ENCODE measurements at places on chromosomes 2 and 18. TPM values are rescaled to one million over a fixed set of nuclear protein-coding genes. Genes with fewer than 3 reads are reported as not detected.
A peak's percentile ranks its signal among the peaks of the same experiment; 100 is the strongest.

GRCh38 chr18:54396760-54397159, 39.1 kb downstream of the C18orf54 start:
- no peaks in the 10 kb centered on the region for H3K36me3 ChIP-seq
- H3K27me3 ChIP-seq = no peaks in the 10 kb centered on the region
- no peak overlapping the region for H3K27ac ChIP-seq
- peaks cover 4% of the 10 kb centered on the region for H3K4me1 ChIP-seq
- DNase-seq = no peak
- no peak overlapping the region for H3K4me3 ChIP-seq

DNA sequence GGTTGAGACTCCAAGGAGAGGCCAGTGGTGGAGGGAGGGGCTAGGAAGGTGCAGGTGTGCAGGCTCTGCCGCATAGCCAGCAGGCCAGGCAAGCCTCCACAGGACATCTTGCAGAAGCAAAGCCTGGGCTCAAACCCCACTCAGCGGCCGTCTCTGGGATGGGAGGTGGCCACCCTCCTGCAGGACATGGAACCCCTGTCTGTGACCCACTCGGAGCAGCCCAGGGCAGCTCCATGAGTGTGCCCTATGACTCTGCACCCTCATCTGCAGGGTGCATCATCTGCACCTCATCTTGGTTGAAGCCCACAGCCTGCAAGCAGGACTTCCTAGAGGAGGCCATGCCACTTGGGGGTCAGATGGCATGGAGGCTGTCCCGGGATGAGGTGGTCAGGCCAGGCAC, 46.3 kb downstream of the GPC1 start:
- H3K36me3 ChIP-seq = no peaks in the 10 kb centered on the region
- no peaks in the 10 kb centered on the region for H3K27me3 ChIP-seq
- no peak overlapping the region for H3K27ac ChIP-seq

GRCh38 chr2:9107168-9108025, 99.2 kb upstream of the ASAP2 start:
- DNase-seq = no peak
- H3K4me3 ChIP-seq = no peak overlapping the region
- H3K27ac ChIP-seq = no peak overlapping the region

DNA sequence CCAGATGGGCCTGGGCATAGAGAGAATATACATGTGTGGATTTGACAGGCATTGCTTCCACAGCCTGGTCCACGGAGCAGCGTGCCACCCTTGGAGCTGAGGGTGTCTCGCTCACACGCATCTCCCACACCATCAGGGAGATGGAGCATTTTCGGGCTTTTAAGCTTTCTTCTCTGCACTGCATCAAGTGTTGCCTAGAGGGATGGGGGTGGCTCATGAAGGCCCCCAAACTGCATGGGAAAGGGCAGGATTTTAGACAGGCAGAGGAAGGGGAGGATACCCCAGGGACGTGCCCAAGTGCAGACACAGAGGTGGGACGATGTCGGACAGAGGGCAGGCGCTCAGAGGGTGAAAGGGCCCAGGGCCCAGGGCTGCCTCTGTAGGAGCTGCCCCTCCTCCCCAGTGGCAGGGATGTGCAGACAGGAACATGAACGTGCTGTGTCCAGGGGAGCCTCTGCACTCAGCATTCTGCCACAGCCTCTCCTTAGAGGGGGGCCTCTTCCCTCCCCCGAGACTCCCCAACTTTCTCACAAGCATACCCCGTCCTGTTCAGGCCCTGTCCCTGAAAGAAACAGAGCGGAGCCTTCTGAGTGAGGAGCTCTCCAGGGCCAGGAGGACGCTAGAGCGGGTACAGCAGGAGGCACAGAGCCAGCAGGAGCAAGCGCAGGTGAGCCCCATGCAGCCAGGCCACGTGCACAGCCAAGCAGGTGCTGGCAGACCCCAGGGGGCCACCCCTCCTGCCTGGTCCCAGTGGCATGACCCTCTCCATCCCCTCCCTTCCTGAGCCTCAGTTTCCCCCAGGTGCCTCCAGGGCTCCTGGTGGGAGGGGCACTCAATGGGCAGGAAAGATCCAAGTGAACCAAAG, 42.9 kb upstream of the SNED1 start:
- peaks cover 10% of the 10 kb centered on the region for H3K27me3 ChIP-seq
- no peak overlapping the region for H3K27ac ChIP-seq

DNA sequence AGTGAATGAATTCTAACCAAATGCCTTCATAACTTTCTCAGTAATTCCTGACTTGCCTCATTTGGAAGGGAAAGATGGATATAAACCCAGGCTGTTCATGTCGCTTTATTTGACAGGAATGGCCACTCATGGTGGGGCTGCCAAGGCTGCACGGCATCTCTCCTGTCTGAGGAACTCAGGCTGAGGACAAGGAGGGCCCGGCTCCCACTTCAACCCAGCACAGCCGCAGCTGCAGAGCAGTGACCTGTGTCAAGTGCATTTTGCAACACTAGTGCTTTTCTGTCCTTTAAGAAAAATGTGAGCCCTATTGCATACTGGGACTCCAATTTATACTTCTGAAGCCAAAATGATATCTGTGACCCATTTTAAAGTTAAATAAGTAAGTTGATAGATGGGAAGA, 45.8 kb upstream of the GALR1 start:
- H3K36me3 ChIP-seq = no peaks in the 10 kb centered on the region
- no peak overlapping the region for H3K27ac ChIP-seq
- no peak for DNase-seq
- peaks cover 23% of the 10 kb centered on the region for H3K4me1 ChIP-seq
- H3K4me3 ChIP-seq = no peak overlapping the region
- H3K27me3 ChIP-seq = no peaks in the 10 kb centered on the region

DNA sequence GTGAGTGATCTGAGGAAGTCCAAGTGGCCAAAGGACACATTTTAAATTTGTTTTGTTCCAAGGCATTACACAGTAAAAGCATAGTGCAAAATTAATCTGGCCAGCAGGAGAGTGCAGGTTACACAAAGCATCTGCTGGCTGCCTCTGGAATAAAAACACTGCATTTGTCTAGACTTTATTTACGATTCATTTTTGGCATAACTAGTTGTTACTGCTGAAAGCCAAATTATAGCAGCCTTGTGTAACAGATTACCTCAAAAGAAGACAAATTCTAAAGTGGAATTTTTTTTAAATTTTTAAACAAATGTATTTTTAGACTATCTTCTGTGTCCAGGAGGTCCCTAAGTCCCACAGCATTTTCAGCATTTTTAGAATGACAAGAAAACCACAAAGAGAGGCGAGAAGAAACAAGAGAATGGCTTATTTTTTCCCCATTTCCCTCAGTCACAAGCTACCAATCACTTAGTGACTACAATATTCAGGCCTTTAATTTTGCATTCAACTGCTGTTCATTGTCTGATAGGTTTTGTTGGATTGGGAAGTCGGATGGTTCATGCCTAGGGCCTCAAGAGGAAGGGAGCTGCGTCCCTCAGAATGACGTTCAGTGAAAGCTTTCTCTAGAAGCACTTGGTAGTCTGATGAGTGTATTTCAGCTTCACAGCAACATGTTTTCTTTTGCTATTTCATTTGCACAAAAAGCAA, 46.0 kb downstream of the TMEFF2 start:
- H3K4me1 ChIP-seq = no peaks in the 10 kb centered on the region
- no peaks in the 10 kb centered on the region for H3K27me3 ChIP-seq
- no peak overlapping the region for H3K4me3 ChIP-seq
- H3K27ac ChIP-seq = no peak overlapping the region

DNA sequence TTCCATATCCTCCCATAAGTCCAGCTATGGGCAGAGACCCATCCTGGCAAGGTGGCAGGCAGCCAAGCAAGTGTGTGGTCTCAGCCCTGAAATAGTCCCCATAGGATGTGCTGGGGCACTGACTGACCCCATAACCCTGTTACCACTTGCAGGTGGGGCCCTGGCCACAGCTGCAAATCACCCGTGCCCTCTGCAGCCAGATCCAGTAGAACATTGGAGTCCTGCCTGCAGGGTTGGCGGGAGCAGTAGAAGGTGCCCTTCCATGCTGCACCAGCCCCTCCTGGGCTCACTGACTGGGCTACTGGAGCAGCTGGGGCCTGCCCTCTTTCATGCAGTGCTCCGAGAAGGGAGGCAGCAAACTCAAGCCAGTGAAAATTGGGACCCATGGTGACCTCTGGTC, 112.6 kb upstream of the MCFD2 start:
- no peaks in the 10 kb centered on the region for H3K27me3 ChIP-seq
- no peaks in the 10 kb centered on the region for H3K36me3 ChIP-seq
- H3K27ac ChIP-seq = no peak overlapping the region
- peaks cover 29% of the 10 kb centered on the region for H3K4me1 ChIP-seq
- no peak for DNase-seq

- no peaks in the 10 kb centered on the region for H3K36me3 ChIP-seq
- H3K27ac ChIP-seq = no peak overlapping the region
- H3K27me3 ChIP-seq = peaks cover 8% of the 10 kb centered on the region
- H3K4me1 ChIP-seq = peaks cover 5% of the 10 kb centered on the region
- no peak for DNase-seq
- H3K4me3 ChIP-seq = no peak overlapping the region
These were observed 42.4 kb downstream of the LRRFIP1 start for GRCh38 chr2:237669628-237670392.

GRCh38 chr2:178863856-178864620, 56.8 kb upstream of the TTN start:
- H3K36me3 ChIP-seq = no peaks in the 10 kb centered on the region
- DNase-seq = no peak

GRCh38 chr18:69559604-69560003, 158.9 kb downstream of the DOK6 start:
- DNase-seq = no peak
- H3K36me3 ChIP-seq = no peaks in the 10 kb centered on the region
- no peak overlapping the region for H3K27ac ChIP-seq
- no peak overlapping the region for H3K4me3 ChIP-seq
- no peaks in the 10 kb centered on the region for H3K27me3 ChIP-seq

GRCh38 chr2:238117199-238118154, 17.3 kb downstream of the ESPNL start:
- no peak overlapping the region for H3K27ac ChIP-seq
- H3K27me3 ChIP-seq = no peaks in the 10 kb centered on the region
- no peak for DNase-seq
- H3K4me1 ChIP-seq = peaks cover 3% of the 10 kb centered on the region

- no peak overlapping the region for H3K4me3 ChIP-seq
- no peaks in the 10 kb centered on the region for H3K27me3 ChIP-seq
- no peaks in the 10 kb centered on the region for H3K4me1 ChIP-seq
- no peak overlapping the region for H3K27ac ChIP-seq
- H3K36me3 ChIP-seq = no peaks in the 10 kb centered on the region
These were observed 231.1 kb downstream of the DYSF start for GRCh38 chr2:71684226-71685072.

- DNase-seq = no peak
- H3K4me1 ChIP-seq = no peaks in the 10 kb centered on the region
- no peaks in the 10 kb centered on the region for H3K27me3 ChIP-seq
- H3K27ac ChIP-seq = no peak overlapping the region
- no peak overlapping the region for H3K4me3 ChIP-seq
- no peaks in the 10 kb centered on the region for H3K36me3 ChIP-seq
These were observed 34.4 kb upstream of the LYPD6 start for GRCh38 chr2:149296031-149296430.

GRCh38 chr2:3051266-3051665, 326.4 kb downstream of the EIPR1 start:
- no peak overlapping the region for H3K27ac ChIP-seq
- no peaks in the 10 kb centered on the region for H3K4me1 ChIP-seq
- no peaks in the 10 kb centered on the region for H3K36me3 ChIP-seq
- no peak overlapping the region for H3K4me3 ChIP-seq
- no peak for DNase-seq
- no peaks in the 10 kb centered on the region for H3K27me3 ChIP-seq

DNA sequence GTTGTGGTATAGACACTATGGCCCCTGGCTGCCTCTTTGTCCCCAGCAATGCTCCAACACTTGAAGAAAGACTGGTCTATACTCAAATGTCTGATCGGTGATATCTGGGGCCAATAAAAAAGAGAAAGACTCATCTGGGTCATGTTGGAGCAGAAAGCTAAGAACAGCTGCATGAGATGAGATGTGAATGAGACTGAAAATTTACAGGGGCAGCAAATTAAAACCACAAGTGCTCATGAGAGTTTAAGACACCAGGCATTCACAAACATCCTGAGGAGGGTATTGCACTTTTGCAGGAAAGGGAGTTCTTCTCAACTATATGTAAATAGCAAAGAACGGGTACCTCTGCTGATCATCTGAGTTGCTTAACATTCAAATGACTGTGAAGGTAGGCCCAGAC, 36.3 kb downstream of the MAIP1 start:
- DNase-seq = no peak
- H3K27me3 ChIP-seq = no peaks in the 10 kb centered on the region
- no peaks in the 10 kb centered on the region for H3K36me3 ChIP-seq
- no peak overlapping the region for H3K4me3 ChIP-seq

DNA sequence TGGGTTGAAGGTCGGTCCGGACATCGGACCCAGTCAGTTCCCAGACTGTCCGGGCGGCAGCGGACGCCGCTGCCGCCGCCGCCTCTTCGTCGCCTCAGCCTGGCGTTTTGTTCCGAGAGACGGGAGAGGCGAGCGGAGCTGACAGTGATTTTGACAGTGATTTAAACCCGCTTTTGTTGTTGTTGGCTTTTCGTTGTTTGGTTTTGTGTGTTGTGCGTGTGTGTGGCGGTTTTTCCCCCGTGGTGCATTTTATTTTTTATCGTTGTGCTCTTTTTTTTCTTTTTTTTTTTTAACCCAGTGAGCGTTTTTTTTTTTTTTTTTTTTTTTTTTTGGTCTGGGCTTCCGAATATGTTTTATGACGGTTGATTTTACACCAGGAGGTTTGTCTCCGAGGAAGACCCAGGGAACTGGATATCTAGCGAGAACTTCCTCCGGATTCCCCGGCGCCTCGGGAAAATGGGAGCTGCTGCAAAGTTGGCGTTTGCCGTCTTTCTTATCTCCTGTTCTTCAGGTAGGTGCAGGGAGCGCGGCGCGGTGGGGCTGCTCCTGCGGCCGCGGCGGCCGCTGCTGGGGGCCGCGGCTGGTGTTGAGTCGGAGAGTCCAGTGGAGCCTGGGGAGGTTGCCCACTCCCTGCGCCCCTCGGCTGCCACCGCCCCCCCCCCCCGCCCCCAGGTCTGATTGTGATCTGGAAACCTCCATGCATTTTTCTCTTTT, at the start of gene ACVR2A:
ACVR2A (plus strand) TSS at position 333 of the 714 bp plus-strand sequence; CDS start at position 457, 124 bp downstream.
- no peak for DNase-seq
- no peaks in the 10 kb centered on the region for H3K36me3 ChIP-seq
- H3K4me3 ChIP-seq = peak within 1 kb of the TSS; percentile 71

DNA sequence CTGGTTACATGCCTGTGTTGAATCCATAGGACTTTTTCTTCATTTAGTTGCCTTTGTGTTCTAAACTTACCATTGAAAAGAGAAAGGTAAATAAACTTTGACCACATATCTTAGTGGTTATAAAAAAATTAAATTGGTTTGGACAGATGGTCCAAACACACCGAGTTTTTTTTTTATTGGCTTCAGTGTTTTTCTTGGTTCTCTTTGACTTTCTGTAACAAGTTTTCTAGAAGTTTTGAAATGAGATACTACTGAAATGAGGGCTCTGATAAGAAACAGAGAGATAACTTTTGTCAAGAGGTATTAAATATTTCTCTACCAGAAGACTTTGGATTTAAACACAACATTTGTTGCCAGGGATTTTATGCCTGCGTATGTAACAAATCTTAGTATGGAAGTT, 20.7 kb downstream of the SPTBN1 start:
- no peaks in the 10 kb centered on the region for H3K27me3 ChIP-seq
- H3K27ac ChIP-seq = no peak overlapping the region

Gene C2orf15
- 1.9 TPM for total RNA-seq

Gene ACOXL
- 5.5 TPM for total RNA-seq

Gene C1QL2
- not detected for total RNA-seq

Gene CRYGB
- total RNA-seq = not detected

Gene CGREF1
- 4.0 TPM for total RNA-seq

Gene KIF5C
- 6.5 TPM for total RNA-seq

Data from HCT116 (cell line).